ENCODE measurements at places on chromosomes 11 and 22. TPM values are rescaled to one million over a fixed set of nuclear protein-coding genes. Genes with fewer than 3 reads are reported as not detected.

The KCNJ1 gene
- not detected for total RNA-seq

DNA sequence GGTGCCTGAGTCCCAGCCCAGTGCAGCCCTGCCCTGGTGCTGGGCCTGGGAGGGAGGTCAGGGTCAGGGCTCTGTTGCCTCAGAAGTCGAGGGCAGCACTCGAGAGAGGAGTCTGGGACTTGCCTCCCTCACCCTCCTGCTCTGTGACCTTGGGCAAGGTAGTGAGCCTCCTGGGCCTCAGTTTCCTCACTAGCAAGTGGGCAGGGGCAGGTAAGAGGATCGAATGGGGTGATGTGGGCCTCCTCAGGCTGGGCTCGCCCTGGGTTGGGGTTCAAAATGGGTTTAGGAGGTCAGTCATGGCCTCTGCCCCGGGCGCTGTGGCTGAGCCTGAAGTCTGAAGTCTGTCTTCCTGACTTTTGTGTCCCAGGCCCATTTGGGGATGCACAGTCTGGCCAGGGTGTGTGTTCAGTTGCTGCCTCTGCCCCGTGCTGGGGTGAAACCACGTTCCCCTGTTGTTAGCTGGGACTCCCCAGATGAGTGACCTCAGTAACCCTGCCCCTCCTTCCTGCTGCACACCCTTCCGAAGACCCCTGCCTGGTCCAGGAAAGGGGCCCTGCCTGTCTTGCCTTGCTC lies 40.9 kb upstream of the CELSR1 start:
- no peak for DNase-seq

The OR8D1 gene
- 0.52 TPM for total RNA-seq

DNA sequence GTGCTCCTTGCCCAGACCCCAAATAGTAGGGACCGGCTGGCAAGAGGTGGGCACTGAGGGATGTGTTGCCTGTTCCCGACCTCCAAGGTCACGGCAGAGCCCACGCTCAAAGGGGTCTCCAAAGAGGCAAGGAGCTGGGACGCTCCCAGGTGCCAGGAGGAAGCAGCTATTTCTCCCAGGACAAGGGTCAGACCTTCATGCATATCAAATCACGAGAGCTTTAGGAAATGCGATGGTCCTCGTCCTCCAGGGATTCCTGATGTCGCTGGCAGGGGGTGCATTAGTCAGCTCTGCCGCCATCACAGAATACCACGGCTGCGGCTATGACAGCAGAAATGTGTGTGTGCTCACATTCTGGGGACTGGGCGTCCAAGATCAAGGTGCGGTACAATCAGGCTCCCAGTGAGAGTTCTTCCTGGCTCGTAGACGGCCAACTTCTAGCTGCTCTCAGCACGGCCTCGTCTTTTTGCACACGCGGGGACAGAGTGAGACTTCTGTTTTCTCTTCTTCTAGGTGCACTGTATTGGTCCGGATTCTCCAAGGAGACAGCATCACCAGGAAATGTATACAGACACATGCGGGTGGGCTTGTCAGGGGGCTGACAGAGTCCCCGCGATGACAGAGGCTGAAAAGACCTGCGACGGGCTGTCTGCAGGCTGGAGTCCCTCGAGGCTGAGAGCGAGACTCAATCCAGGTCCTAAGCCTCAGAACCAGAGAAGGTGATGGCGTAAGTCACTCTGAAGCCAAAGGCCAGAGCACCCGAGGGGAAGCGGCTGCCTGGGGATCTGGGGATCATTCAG lies 81.6 kb downstream of the SHANK2 start:
- DNase-seq = peak; percentile 7

The PRR5L gene
- total RNA-seq = 102 TPM

- DNase-seq = no peak
Observed at GRCh38 chr11:128497776-128498095, 89.6 kb downstream of the ETS1 start.

GRCh38 chr11:1297576-1298473 lies 11.6 kb downstream of the TOLLIP start:
- no peak for DNase-seq

The C11orf71 gene
- total RNA-seq = 11.4 TPM

DNA sequence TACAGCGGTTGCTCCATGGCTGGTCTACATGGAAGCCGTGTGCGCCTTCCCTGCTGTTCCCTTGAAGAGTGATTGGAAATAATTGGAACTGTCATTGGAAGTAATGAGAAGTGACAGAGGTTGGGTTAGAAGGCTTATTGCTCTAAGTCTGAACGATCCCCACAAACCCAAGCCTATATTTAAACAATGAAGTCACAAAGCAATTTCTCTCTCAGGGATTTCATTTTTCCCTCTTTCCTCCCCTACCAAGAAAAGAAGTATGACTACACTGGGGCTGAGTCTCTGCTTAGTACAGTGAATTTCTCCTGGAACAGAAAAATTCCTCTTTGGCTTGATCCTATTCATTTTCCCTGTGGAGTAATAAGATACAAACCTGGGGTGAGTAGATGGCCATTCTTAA lies 7.8 kb downstream of the CLMP start:
- no peak for DNase-seq

GRCh38 chr22:30890686-30891442 lies 77.7 kb downstream of the MORC2 start:
- peak; percentile 15 for DNase-seq
